Suppressor macrophage treated with lipopolysaccharide for 1 hour (primary cell): ENCODE measurements at places on chromosomes 6 and 20.

- peak; percentile 98 for DNase-seq
Measured at GRCh38 chr20:5078399-5078958, 41.3 kb downstream of the PCNA start.

DNA sequence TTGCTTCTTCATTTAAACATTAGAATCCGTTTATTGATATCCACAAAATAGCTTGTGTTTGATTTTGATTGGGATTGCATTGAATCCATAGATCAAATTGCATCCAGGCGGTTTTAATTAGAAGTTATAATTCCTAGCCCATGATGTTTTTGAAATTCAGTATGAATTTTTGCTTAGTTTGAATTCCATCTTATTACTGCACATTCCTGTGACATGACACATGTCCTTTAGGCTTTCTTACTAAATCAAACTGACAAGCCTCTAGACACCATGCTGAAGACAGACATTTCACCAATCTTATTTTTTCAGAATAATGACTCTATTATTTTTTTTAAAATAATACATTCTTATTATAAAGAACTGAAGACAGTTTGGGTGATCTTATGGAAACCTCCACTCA lies 21.4 kb upstream of the PI16 start:
- no peak for DNase-seq

GRCh38 chr6:106502559-106502958 lies 126.7 kb downstream of the RTN4IP1 start:
- peak; percentile 75 for DNase-seq

DNA sequence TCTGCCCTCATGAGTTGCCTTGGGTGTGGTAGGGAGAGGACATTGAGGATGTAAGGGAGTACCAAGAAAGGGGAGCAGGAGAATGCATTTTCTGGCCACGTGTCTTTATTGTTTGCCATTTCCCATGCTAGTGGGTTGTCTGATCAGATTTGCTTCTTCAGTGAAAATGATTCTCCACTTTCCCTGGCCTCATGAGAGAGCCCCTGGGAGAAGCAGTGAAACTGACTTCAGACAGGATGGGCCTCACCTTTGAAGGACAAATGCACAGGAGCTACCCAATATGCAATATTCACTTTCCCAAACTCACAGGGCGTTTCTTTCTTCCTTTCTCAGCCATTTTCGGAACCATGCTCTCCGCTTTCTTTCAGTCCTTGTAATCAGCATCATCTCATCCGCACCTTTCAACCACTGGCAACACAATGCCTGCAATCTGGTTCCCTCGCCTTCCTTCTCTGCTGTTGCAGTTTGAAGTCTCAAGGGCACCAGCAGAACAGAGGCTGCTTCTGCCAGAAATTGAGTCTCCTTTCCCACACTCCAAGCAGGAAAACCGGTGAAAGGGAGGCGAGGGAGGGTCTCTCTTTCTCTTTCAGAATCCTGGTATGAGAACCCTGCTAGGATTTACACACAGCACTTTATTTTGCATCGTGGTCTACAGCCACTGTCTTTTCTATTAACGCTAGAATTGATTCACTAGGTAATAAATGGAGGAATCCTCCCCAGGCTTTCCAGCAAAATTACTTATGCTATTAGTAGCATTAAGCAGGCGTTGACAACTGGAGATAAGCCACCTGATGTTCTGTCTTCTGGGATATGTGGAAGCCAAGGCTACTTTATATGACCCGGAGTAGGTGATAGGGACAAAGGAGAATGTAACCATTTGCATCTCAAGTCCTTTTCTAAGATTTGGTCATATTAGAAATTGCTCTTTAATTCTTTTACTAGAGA lies 62.0 kb upstream of the FAM184A start:
- DNase-seq, result no peak

- DNase-seq, result peak; percentile 4
Measured at GRCh38 chr6:99282479-99283062, 66.9 kb downstream of the FAXC start.

GRCh38 chr6:11270030-11271027 lies 37.9 kb upstream of the NEDD9 start:
- DNase-seq, result no peak

- DNase-seq, result no peak
Measured at GRCh38 chr6:93787841-93788240, 368.5 kb upstream of the EPHA7 start.

DNA sequence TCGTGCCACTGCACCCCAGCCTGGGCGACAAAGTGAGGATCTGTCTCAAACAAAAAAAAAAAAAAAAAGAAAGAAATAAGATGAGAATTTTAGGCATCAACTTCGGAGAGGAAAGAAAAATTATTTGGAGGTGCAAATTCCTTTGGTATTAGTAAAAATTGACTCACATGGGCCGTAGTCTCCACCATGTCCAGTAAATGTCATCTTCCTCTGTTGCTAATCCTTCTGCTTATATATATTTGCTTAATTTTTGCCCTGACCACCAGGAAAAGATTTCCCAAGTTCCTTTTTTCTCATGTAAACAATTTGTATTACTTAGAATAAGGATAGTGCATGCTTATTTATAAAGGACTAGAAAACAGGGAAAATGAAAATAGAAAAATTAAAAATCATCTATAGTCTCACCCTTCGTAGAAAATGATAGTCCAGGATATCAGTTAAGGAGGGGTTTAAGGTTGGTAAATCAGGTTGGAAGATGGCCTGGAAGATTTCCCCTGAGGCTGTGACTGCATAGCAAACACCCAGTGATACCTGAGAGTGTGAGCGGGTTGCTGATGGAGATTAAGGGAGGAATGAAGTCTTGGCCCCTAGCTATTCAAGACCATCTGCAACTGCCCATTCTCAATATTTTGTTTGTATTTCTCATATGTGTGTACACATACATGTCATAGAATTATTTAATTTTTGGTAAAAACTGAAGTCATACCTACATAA lies 240.8 kb downstream of the ZNF217 start:
- no peak for DNase-seq

DNA sequence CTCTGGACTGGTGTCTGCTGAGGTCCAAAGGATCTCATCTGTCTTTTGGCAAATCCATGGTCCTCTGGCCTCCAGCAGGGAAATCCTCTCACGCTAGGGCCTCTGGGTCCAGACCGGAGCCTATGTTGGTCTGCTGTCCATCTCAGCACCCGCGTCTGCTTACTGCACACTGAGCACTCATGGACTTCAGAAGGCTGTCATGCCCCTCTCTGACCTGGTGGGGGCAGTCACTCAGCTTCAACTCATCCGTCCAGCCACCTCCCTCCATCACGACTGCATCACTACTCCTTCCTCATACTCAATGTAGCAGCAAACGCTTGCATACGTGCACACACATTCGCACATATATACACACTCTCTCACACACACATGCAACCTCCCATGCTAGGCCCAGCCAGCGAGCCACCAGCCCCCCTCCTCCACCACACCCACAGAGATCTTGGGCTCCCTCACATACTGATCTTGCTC lies 33.3 kb downstream of the GABRR2 start:
- DNase-seq, result peak; percentile 66

DNA sequence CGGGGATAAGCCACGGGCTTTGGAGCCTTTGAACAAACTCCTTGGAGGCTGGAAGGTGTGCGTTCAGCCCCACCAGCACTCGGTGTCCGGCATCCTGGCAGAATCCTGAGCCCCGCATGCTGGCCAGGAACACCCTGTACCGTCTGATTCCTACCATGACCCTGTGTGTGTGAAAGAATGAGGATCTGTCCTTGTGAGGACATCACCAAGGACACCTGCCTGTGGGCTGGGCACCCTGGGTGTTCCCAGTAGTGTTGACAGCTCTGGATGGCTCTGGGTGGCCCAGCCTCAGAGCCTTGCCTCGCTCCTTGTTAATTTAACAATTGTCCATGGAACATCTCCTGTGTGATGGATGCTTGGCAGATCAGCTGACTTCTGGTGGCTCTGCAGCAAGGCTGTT lies 234.3 kb downstream of the QKI start:
- no peak for DNase-seq

- no peak for DNase-seq
Measured at GRCh38 chr20:59788811-59789397, 144.5 kb downstream of the SYCP2 start.

DNA sequence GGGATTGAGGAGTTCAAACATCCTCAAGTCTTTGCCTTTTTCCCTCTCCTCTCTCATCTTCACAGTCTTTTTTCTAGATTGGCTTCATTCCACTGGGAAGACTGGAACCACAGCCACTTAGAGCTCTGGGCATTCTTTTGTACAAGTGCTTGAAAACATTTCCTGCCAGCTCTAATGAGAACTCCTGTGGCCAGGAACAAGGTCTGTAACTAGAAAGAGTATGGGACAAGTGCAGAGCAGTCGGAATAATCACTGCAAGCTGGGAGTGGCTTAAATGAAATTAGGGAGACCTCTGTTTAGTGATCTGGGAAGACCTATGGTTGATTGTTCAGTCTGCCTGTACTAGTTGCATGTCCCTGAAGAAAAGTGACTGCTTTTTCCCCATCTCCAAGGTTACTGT lies 41.0 kb upstream of the SMIM8 start:
- no peak for DNase-seq

GRCh38 chr20:7989379-7989778 lies 30.2 kb downstream of the TMX4 start:
- DNase-seq, result peak; percentile 44

DNA sequence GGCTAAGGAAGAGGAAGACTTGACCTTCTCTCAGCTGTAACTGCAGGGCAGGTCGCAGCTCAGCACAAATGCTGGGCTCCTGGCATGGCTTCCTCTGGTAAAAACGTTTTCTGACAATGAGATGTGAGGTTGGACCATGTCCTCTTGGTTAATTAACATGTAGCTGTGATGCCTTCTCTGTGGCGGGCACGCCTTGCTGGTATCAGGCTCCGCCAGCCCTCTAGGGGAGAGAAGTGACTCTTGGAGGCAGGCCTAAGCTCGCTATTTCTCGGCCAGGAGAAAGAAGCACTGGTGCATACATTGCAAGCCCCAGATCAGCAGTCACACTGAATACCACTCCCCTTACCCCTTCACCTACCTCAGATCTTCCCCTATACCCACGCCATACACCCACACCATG lies 65.0 kb downstream of the QRSL1 start:
- no peak for DNase-seq

GRCh38 chr6:20927130-20927860 lies 393.0 kb downstream of the CDKAL1 start:
- no peak for DNase-seq

GRCh38 chr6:28188111-28188979 lies 36.7 kb upstream of the ZSCAN9 start:
- no peak for DNase-seq
